ENCODE measurements at places on chromosomes 1 and 21.

DNA sequence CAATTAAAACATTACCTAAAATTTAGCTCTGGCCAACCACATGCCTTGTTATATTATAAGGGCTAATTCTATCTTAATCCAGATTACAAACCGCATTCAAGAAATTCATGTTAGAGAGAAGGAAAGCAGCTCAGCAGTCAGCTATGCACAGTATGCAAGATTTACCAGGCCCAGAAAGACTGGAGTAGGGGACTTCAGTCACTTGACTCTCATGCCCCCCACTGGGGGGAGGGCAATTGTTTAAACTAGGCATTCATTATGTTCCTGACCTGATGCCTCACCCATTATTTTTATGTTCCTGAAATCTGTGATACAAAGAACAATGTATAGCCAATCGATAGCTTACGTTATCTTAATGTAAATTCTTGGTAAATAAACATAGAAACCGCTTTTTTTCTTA lies 96.9 kb downstream of the ZNF644 start:
- DNase-seq: no peak

DNA sequence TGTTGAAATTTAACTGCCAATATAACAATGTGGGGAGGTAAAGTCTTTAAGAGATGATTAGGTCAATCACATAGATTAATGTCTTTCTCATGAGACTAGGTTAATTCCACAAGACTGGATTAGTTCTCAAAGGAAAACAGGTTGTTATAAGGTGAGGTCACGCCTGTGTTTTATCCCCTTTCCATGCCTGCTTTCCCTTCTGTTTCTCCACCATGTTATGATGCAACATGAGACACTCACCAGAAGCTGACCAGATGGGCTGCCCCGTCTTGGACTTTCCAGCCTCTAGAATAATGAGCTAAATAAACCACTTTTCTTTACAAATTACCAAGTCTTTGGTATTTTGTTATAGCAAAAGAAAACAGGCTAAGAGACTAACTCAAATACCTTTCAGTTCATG lies 70.8 kb downstream of the DDAH1 start:
- no peak for DNase-seq

GRCh38 chr1:110749960-110750359 lies 75.2 kb upstream of the KCNA3 start:
- no peak for DNase-seq

GRCh38 chr1:219105893-219106292 lies 67.8 kb upstream of the LYPLAL1 start:
- DNase-seq: no peak

GRCh38 chr1:176964687-176965086 lies 199.8 kb downstream of the ASTN1 start:
- DNase-seq: no peak

GRCh38 chr1:214019499-214019898 lies 31.7 kb downstream of the PROX1 start:
- DNase-seq: no peak

DNA sequence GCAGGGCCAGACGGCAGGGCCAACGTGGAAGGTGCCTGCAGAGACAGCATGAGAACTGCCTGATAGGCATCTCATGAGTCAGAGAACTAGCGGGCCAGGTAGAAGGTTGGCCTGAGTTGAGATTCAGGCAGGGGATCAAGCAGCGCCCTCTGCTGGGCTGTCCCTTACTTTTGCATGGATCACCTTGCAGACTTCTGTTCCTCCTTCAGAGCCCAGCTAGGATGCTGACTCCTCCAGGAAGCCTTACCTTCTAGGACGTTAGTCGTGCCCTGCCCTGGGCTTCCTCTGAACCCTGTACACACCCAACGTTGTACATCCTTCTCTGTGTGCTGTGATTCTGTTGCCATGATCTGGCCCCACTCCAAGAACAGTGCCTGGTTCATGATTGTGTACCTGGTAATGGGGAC lies 231.3 kb upstream of the VAMP3 start:
- DNase-seq: no peak

GRCh38 chr1:55302972-55303371 lies 87.8 kb upstream of the USP24 start:
- DNase-seq: no peak

DNA sequence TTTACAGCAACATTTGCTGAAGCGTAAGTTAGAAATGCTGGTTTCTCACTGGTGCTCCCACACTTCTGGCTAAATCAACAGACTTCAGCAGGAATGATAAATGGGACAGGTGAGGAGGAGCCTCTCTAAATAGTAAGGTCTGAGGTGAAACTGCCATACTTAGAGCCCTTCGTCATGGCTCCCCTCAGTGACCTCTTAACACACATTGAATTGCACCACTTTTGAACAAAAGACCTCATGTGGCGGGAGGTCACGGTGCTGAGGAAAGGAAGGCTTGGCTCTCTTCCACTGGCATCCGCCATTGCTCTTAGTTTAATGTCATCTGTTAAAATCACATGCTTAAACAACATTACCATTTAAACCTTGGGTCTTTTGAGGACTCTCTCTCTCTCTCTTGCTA lies 3.4 kb downstream of the MAP3K7CL start:
- DNase-seq: no peak

DNA sequence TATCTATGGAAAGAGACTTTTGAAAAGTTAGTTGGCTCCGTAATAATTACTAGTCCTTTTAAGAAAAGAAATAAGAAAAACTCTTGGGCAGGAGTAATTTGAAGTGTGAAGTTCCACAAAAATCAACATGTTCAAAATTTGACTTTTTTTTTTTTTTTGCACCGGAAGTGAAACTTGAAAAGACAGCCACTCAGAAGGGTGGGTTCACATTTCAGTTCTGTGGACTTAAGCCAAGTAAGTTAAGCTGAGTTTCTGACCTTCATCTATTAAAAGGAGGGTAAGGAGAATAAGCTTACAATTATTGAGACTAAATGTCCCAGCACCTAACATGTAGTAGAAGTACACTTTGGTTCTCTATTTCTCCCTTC lies 11.0 kb downstream of the RO60 start:
- DNase-seq: no peak

DNA sequence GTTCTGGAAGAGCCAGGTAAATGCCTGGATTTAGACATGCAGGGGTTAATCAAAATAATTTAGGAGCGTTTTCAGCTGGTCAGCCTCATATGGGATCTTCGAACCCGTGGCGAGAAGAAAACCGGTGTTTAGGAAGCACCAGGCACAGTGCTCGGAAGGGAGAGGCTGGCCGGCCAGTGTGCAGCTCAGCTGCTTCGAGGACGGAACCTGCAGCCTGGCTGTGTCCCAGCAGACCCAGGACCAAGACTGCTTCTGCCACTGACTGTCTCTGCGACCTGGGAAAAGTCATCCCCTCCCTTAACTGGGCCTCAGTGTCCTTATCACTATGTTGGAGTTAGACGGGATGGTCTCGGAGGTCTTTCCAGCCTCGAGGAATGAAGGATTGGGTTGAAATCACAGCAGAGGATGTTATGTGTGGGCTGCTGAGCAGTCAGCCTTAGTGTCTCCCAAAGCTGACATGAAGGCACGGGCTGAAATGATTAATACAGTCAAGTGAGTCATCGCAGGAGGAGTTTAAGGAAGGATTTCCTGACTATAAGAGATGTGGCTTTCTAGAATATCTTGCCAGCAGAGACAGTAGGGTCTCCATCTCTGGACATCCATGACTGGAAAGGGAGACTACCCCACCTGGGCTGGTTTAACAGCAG lies 20.8 kb downstream of the PPFIA4 start:
- DNase-seq: no peak

- DNase-seq: peak; percentile 64
Measured at GRCh38 chr1:24955161-24955560, 25.1 kb upstream of the RUNX3 start.

- DNase-seq: no peak
Measured at GRCh38 chr1:100478816-100479215, 59.1 kb upstream of the GPR88 start.

- no peak for DNase-seq
Measured at GRCh38 chr1:12346483-12347151, 116.8 kb downstream of the VPS13D start.

DNA sequence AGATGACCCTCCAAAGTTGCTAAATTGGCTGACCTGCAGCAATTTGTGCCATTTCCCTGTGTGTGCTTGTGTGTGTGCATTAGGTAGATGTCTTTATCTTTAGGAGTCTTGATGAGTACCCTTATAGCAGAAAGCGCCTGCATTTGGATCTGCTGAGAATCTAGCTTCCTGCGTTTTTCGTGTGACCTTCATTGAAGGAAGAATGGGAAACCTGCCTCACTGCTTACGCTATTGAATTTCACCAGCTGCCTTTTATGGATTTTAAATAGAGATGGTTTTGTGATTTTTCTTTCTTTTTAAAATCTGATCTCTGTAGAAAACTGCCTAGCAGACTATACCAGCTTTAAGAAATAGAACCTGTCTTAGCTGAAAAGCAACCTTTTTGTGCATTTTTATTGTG lies 124.5 kb downstream of the CACHD1 start:
- DNase-seq: no peak

DNA sequence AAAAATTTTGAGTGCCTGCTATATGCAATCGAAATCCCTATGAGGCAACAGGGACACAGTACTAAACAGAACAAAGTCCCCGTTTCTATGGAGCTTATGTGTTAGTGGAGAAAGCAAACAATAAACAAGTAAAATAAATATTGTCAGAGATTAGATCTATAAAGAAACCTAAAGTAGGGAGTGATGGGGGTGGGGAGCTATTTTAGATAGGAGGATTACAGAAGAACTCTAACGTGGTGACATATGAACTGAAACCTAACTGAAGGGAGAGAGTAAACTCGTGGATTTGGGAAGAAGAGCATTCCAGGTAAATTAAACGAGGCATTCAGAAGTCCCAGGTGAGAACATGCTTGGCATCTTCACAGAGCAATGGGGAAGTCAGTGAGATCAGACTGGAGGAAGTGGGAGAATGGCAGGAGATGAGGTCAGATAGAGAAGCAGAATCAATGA lies 154.5 kb downstream of the DENND1B start:
- no peak for DNase-seq

DNA sequence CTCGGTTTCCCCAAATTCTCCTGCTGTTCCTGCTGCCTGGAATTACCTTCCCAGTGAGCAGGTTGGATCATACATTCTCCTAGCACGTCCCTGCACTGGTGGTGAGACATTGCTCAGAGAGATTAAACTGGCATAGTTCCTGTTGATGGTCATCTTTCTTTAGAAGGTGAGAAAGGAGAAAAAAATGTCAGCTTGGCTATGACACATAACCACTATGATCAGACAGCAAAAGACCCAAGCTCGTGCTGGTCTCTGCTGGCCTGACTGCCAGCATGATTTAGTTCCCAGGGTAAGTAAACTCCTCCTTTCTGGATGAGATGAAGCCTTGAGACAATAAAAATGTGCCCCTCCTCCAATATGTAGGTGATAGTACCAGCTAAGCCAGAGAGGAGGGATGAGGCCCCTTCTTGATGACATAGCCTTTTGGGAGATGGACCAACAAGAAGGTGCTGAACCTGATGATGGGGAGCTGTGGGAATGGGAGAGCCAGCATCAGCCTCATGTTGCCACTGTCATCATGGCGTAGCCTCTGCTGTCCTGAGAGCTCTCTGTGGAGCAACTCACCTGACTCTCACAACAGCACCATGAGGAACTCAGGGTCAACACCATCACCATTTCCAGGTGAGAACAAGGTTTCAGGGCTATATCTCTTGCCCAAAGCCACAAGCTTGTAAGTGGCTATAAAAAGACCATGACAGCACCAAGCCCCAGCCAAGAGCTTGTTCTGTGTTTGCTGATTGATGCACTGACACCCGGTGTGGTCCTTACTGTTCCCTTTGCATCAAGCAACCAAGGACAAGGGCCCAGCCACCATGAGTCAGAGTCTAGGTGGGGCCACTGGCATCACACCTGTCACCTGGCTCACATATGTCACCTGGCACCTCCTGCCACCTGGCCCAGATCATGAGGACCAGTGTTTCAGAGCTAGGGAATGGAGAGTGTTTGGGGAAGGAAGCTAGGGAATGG lies 200.0 kb downstream of the MATN1 start:
- no peak for DNase-seq

DNA sequence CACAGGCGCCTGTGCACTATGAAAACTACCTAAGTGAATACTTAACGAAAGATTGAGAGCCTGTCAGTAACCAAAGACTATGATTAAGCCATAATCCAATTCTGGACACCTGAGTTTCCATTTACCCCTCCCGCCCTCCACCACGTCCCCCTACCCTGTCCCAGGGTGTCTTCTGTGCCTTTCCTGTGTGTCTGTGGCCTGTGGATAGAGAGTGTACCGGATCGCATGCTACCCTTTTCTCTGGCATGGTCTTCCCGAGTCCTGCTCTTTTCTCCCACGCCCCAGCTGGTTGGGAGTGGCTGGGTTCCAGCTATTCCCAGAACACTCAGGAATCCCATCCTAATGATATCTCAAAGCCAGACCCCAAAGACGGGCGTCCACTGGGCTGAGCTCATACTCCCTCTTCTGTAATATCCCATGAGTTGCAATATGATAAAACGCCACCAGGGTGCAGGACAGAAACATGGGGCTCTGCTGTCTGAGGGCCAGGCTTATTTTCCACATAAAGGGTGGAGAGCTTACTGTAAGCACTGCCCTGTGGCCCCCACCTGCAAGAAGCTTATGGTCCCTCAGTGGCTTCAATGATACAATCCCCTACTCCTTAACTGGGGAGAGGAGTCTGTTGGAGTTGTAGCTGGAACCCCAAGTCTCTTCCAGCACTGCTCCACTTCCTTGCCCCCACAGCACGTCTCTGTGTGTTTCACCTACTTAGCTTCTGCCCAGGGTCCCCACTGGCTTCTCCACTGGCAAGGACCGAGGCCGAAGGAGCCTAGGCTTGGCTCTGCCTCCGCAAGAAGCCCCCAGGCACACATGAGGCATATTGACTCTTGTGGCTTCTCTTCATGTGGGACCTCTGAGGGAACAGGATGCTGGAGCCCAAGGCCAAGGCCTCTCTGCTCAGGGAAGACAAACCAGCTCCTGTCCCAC lies 17.6 kb upstream of the ALX3 start:
- peak; percentile 28 for DNase-seq

DNA sequence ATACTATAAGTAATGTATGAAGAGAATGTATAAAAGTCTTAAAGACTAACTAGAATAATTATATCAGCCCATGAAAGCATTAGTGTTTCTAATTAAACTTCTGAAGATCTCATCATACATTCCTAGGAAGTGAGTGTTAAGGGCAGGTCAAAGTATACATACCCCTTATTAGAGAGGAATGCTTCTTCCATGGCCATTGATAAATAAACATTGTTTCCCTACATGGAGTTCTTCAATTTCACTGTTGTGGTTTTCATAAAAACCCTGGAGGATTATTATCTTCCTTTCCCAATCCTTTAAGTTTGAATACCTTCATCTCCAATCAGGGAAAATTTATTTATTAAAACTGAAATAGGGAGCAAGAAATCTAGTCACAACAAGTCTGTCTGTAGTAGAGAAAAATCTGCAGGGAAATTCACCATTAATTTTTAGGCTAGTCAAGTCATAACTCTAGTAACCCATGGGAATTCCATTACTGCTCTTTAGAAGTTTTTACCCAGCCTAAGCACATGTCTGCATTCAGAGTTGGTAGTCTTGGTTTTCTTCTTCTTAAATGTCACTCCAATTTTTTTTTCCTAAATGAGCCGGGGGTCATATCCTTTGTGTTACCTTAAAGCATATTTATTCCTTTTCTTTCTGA lies 147.0 kb downstream of the TNFSF18 start:
- no peak for DNase-seq

DNA sequence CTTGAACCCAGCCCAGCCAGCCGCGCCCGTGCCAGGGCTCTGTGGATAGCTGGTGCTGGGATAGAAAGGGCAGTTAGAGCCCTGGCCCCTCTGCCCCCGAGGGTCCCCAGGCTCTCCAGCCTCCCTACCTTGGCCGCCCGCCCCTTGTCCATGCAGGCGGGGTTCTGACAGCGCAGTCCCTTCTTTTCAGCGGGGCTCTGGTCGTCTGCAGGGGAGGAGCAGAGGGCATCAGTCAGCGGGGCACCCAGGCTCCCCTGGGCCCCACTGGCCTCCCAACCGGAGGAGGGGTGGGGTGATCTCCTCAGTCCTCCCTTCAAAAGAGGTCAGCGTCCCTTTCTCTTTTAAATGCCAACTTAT lies 4.9 kb upstream of the PLEKHG5 start:
- DNase-seq: no peak
